ENCODE measurements at places on chromosomes 6 and 20.

GRCh38 chr20:51628533-51629398 is 86.2 kb upstream of the NFATC2 start:
- DNase-seq, result no peak

GRCh38 chr6:143169440-143169839 is 108.8 kb downstream of the AIG1 start:
- DNase-seq, result no peak

- DNase-seq, result no peak
Observed at GRCh38 chr20:57241363-57241991, 25.0 kb downstream of the BMP7 start.

GRCh38 chr6:166258854-166259276 is 49.3 kb downstream of the PRR18 start:
- no peak for DNase-seq

DNA sequence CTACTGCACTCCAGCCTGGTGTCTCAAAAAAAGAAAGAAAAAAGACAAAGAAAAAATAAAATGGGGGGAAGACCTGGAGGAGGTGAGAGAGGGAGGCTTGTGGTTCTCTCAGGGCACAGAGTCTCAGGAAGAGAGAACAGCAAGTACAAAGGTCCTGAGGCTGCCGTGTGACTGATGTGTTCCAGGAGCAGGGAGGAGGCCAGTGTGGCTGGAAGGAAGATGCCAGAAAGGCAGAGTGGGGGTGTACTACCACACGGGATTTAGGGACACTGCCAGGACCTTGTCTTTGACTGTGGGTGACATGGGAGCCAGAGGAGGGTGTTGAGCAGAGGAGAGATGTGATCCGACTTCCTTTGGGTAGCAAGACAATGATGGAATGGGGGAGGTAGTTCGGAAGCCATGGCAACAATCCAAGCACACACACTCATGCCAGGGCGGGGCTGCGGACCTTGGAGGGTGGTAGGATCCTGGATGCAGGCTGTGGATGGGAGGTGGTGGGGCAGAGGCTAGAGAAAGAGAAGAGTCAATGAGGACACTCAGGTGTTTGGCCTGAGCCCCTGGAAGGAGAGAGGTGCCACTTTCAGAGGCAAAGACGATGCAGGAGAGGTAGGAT is 136.4 kb upstream of the PTPN1 start:
- no peak for DNase-seq

DNA sequence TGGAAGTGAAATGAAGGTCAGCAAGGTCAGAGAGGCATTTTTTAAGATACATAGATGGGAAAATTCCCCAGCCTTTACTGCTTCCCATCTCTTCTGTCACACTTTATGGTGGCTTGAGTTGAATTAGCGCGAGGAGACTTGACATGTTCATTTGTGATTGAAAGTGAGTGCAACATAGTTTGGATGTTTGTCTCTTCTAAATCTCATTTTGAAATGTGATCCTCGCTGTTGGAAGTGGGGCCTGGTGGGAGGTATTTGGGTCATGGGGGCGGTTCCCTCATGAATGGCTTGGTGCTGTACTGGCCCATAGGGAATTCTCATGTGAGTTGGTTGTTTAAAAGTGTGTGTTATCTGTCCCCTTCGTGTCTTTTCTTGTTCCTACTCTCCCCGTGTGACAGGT is 237.2 kb downstream of the CDKAL1 start:
- DNase-seq, result no peak

DNA sequence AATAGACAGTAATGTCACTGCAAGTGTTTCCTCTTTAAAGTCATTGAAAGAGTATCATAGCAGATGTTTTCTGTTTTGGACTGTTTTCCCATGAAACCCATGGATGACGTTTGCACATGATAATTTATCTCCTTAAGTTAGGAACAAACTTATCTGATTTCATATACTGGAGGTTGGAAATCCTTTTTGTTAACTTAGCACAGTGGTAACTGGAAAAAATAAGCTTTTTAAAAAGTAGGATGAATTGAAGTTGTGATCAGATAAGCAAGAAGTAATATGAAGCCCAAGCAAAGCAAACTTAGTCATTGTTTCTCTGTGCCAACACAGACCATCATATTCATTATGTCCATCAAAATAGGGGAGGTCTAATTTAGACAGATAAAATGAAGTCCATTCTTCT is 61.6 kb downstream of the PLCB4 start:
- DNase-seq, result no peak

GRCh38 chr20:43389839-43390626 is 67.7 kb upstream of the SRSF6 start:
- DNase-seq, result no peak

DNA sequence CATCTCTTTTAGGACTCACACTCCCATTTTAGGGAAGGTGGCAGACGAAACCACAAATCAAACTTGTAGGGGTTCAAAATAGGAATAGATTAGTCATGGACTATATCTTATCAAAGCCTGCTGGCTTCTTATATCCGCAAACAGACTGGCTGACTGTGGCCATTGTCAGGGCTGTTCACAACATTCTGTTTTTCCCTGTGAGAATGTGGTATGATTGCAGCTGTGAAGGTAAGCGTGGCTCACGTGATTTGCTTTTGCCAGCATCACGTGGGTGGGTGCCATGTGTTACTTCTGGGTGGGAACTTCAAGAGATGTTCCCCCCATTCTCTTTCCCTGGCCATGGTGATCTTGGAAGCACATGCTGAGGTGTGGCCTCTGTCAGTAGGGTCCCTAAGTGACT is 5.9 kb downstream of the IP6K3 start:
- DNase-seq, result no peak

Data from effector CD8-positive, alpha-beta T cell (primary cell).